Cortex of kidney (tissue), 1 donor: ENCODE measurements at places on chromosomes 16 and 17.

DNA sequence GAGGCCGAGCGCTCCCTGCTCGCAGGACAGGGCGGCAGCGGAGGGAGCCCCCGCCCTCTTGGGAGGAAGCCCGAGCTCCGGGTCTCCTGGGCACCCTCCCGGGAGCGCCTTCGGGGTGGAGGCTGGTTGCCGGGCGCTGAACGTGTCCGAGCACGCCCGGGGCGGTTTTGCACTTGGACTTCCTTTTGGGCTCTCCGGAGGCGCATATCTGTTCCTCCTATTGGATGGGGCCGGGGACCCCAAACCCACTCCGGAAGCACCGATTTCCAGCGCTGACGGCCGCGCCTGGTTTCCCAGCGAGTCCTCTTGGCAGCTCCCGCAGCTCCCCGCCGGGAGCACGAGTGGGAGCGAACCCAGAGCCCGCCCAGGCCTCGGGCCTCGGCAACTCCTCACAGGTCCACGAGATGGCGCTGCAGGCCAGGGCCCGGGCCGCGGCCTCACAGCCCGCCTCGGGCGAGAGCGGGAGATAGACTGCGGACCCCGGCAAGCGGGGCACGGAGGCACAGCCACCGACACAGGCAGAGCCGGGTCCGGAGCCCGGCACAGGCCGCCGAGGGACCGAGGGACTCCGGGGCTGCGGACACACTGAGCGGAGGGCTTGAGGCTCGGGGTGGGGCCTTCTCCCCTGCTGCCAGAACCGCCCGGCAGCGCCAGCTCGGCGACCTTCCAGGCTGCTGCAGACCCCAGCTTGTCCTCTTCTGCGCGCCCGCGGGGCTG lies 12.7 kb downstream of the TBX2 start:
- DNase-seq, result no peak

DNA sequence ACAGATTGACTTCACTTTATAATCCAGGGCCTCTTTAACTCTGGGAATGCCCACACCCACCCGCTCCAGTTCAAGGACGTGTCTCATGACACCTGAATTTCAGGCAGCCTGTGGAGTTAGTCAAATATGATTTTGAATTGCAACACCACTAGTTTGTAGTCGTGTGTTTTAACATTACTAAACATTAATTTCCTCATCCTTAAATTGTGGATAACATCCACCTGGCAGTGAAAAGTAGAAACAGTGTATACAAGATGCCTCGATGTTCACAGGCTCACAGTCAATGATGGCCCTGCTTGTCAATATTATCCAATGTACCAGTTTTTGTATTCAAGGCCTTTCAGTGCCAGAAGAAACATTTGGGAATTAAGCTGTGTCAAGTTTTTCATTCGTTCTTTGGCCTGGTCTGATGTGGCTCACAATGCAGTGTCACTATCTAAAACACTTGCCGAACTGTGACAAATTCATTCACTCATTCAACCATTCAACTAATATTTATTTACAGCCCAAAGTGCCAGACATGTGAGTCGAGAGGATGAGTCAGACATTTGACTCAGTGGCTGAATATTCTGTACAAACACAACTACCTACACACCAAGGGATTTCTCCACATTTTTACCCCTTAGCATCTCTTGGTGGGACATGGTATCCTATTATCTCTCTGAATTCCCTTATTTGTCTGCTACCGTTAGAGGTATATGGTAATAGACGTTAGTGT lies 1.4 kb downstream of the MEIOB start:
- no peak for DNase-seq

DNA sequence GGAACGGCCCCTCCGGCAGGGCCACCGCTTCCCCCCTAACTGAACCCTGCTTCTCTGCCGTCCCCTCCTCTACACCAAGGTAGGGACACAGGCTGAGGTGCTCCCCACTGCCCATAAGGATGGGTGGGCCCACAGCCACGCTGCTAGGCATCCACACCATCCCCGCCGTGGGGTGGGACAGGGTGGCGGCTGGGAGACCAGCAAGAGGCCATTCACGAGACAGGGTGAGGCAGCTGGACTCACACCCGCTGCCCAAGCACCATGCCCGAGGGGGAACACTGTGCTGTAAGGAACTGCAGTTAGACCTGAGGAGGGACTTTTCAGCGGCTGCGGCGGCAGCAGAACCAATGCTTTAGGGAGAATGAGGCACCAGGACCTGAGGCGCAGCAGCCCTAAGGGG lies 47.5 kb upstream of the RRN3 start:
- no peak for DNase-seq

DNA sequence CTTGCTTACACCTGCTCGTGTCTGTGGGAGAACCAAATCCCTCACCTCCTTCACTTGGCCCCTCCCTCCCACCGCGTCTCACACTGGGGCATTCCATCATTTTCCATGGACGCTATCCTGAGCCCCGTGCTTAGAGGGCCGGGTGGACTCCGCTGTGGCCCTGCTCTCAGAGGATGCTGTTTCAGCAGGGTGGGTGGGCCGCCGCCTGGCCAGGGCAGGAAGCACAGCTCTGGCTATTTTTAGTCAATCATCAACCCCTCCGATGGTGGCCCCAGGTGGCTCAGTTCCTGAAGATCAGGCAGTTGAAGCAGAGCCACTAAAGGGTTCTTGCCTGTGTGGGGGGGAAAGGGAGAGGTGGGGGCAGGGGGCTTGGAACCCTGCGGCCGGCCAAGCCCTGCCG lies 230.3 kb downstream of the ENGASE start:
- no peak for DNase-seq

- DNase-seq, result no peak
Measured at GRCh38 chr16:27745348-27745747, 195.4 kb downstream of the KATNIP start.

DNA sequence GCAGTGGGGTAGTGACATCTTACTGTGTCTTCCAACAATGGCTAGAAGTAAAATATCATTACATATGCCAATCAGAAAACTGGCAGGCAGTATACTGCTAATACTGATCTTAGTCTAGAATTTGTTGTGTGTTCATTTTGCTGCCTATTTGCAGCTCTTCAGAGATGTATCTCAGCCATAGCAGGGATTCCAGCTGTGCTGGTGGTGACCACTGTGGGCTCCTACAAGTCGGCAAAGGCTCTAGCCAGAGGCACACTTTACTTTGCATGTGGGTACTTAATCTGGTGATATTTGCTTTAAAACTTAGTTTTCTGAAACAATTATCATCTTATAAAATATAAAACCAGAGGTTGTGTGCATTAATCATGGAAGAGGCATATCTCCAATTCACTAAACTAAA lies 70.0 kb downstream of the TMC6 start:
- no peak for DNase-seq

DNA sequence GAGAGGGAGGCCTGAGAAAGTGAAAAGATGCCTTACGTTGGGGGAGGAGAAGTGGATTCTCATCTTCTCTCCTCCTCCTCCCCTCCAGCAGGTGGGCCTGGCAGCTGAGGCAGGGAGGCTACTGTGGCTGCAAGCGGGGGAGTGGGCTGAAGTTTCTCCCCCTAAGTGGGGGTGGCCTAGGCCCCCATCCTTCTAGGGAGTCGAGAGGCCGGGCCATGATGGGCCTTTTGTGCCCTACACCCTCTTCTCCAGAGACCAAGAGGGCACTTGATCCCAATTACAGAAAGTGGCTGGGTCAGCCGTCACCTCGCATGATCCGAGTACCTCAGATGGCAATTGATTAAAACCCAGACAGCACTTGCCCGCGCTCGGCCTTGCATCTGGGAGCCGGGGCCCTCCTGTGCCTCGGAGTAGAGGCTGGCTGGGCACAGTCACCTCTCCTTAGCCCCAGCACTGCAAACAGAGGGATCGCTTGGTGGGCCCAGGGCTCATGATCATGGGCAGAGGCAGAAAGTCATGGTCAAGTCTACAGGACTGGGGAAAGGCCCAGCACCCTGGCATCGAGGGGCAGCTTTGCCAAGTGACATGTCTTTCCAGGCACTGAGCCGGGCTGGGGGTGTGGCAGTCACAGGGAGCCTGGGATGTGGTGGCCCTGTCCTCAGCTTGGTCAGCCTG lies 78.3 kb downstream of the IRX5 start:
- no peak for DNase-seq

GRCh38 chr16:19737306-19738038 lies 19.4 kb downstream of the IQCK start:
- DNase-seq, result no peak

GRCh38 chr16:87492291-87492630 lies 563 bp downstream of the ZCCHC14 start:
- no peak for DNase-seq

GRCh38 chr16:76857402-76857801 lies 333.6 kb upstream of the MON1B start:
- DNase-seq, result no peak

DNA sequence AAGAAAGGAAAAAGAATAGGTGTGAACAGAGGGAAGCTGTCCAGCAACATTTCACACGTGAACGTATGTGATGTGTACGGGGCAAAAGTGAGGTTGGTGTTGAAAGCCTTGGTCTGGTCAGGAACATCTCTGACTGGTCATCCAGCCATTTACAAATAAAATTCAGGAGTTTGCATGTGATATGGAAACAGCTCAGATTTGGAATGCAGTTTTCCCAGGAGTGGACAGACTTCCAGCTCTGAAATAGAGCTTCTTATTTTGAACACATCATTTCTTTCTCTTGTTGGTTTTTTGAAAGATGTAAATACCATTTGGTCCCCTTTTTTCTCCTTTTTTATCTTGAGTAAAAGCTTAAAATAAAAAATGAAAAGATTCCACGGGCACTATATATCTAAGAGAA lies 566.2 kb upstream of the ZFHX3 start:
- DNase-seq, result no peak

DNA sequence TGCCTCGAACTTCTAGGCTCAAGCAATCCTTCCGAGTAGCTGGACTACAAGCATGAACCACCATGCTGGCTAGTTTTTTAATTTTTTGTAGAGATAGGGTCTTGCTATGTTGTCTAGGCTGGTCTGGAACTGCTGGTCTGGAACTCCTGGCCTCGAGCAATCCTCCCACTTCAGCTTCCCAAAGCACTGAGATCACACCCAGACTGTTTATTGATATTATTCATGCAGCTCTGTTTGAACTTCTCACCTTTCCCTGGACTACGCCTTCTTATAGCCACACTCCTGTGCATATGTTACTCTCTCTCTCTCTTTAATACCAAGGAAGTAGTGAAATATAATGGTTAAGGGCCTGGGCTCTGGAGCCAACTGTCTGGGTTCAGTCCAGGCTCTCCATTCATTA lies 4.6 kb downstream of the COG7 start:
- DNase-seq, result no peak

- no peak for DNase-seq
Measured at GRCh38 chr16:76899767-76900166, 291.2 kb upstream of the MON1B start.

- DNase-seq, result no peak
Measured at GRCh38 chr16:73888840-73889490, 407.6 kb upstream of the PSMD7 start.

GRCh38 chr17:74566132-74566753 lies 1.1 kb downstream of the CD300H start:
- no peak for DNase-seq

DNA sequence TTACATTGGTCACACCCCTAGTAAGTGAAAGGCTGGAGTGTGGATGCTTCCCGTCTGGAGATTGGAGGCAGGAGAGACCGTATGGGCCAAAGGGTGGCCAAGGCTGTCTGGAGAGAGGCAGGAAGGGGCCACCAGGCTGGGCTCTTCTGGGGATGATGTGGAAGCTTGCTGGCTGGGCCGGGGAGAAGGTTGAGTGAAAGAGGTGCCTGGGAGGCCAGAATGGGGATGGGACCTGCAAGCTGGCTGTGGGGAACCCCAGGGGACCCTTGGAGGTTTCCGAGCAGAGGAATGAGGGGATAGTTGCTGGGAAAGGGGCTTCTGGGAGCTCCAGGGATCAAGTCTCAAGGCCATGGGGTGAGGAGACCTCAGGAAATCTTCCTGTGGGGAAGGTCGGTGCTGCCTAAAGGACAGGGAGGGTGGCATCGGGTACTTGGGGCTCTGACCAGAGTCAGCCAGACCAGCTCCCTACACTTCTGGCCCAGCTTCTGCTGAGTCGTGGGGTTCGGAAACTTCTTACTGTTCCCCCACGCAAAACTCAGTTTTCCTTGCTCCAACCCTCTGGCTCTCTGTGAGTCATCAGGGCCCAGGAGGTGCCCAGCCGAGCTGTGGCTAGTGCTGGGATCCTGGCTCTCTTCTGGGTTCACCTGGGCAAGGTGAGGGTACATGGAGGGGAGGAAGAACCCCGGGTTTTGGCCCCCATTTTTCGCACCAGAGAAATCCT lies 3.1 kb downstream of the MRC2 start:
- DNase-seq, result no peak

GRCh38 chr16:59543641-59544040 lies 809.5 kb upstream of the GOT2 start:
- DNase-seq, result no peak

DNA sequence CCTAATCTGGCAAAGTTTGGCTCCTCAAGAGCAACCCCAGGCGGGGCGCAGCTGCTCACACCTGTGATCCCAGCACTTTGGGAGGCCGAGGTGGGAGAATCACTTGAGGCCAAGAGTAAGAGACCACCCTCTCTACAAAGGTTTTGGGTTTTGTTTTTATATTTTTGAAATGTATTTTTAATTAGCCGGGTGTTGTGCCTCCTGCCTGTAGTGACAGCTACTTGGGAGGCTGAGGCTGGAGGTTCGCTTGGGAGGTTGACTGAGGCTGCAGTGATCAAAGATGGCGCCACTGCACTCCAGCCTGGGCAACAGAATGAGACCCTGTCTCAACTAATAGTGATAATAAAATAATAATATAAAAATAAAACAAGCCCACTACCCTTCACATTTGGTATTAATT lies 756 bp upstream of the USP7 start:
- DNase-seq, result no peak

DNA sequence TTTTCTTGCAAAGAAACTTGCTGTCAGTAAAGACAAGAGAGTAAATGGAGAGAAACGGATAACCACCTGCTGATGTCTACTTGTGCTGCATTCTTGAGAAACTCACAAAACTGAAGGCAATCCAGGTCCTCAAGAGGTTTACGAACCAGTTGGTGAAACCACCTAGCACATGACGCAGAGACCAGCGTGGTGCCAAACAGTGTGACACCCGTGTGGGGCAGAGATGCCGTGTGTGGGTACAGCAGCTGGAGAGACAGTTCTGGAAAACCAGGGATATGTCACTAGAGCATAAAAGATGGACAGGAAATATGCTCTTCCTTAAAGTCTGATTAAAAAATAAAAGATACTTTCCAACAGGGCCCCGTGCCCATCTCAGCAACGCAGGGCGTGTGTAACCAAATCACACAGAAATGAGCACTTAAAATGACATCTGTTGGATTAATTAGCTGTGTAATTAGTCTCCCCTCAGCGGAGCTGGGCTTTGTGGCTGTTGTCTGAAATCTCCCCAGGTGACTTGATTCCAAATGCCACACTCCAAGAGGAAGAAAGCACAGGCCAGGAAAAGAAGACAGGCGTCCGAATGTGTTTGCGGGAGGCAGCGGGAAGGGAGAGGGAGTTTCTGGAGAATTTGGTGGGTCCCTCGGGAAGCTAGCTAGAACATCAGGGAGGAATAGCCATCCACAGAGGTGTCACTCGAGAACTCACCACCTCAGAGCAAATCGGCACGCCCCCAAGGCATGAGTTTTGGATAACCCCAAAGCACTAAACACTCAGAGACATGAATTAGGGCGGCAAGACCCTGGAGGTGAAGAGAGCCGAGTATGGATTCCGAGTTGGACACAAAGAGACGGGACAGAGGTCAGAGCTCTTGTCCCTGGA lies 109.8 kb downstream of the ZFHX3 start:
- no peak for DNase-seq

GRCh38 chr17:40622509-40622928 lies 25.1 kb downstream of the SMARCE1 start:
- no peak for DNase-seq
